ENCODE measurements at places on chromosomes 7 and 10.
A peak's percentile ranks its signal among the peaks of the same experiment; 100 is the strongest.

DNA sequence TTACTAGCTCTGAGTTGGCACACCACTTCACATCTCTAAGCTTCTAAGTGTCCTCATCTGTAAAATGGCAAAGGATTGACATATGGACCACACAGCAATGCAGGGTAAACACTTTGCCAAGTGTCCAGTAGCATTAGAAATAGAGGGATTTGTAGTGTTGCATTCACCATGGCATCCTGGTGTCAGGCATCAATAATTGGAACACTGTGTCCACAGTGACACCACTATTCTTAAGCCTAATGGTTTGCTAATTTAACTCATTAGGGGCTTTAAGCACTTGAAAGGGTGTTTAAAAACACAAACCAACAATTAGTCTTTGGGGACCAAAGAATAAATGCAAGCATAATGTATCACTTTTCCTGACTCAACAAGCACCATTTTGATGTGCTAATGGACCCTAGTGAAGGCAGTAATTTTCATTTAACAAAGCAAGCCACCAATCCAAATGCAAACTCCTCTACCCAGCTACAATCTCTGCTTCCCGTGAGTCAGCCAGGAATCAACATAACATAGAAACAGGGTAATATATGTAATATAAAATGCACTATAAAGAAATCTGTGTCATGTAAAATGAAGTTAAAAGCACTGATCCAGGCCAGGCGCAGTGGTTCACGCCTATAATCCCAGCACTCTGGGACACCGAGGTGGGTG lies 75.9 kb downstream of the FAM204A start:
- DNase-seq: no peak

DNA sequence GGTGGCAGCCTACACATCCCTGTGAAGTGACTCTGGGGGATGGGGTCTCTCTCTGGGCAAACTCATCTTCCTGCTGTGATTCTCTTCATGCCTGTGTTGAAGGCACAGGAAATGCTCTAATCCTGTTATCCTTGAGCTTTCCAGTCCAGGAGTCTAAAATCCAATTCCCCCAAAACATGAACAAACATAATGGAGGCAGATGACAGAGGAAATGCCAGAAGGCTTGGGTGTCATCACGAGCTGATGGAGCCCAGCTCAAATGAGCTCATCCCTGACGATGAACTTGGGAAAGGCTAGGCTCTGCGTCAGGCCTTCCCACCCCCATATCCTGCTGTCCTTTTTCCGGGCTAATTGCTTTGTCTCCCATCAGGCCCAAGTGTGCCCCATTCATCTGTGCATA lies 165.9 kb upstream of the PODXL start:
- DNase-seq: no peak

DNA sequence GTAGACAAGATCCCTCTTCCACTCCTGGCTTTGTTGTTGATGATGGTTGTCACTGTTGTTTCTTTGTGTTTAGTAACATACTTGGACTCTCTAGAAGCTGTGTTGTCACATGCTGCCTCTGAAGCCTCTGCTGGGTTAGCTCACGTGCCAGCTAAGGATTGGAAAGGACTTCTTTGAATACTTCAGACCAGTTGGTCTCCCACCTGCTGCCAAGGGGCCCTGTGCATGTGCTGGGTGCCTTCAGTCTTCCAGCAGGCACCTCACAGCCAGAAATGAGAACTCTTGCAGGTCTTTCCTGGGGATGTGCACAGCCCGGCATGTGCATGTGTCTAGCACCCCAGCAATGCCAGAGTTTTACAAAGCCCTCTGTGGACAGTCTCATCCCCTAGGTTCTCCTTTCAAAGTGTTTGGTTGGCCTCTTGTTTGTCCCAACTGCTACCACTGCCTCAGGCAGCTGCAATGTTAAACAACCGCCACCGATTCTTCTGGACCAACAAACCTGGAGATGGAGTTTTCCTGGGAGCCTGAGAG lies 21.7 kb upstream of the NCAPG2 start:
- no peak for DNase-seq

GRCh38 chr7:6022707-6023106 lies 8.5 kb upstream of the ANKRD61 start:
- no peak for DNase-seq

DNA sequence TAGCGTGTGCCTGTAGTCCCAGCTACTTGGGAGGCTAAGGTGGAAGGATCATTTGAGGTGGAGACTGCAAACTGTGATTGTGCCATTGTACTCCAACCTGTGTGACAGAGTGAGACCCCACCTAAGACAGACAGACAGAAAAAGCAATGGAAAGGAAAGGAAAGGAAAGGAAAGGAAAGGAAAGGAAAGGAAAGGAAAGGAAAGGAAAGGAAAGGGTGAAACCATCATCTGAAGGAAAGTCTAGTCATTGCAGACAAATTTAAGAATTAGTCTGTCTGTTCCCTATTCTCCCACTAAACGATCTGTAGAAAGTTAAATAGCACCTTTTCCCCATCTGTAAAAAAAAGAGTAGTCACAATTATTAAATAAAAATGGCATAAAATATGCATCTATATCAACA lies 91.1 kb upstream of the SKAP2 start:
- DNase-seq: no peak

DNA sequence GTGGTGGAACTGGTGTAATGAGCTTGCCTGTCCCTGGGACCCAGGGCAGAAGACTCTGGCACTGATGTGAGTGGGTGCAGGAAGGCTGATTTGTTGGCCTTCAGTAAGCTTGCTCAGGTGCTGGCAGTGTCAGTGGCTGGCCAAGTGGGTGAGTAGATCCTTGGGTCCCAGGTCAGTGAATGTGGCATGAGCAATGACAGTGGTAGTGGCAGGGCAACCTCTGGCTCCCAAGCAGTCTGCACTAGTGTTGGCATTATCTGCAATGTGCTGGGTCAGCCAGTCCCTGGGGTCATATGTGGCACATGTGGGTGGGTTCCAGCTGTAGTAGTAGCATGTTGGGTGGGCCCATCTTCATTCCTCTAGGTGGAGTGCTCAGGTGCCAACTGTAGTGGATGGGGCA lies 640.9 kb upstream of the GRM3 start:
- no peak for DNase-seq

- no peak for DNase-seq
Measured at GRCh38 chr10:120495226-120496009, 38.4 kb downstream of the PLPP4 start.

DNA sequence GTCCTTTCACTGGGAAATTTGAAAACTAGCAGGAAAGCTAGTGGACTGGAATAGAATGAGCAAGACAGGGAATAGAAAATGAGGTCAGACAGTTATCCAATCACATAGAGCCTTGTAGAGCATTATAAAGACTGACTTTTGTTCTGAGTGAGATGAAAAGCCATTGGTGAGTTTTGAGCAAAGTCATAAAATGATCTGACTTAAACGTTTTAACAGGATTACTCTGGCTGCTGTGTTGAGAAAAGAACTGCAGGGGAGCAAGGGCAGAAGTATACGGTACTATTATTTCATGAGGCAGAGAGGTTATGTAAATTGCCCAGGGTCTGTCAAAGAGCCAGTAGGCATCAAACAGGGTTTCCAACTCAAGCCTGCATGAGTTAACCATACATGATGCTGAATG lies 393.4 kb downstream of the TFEC start:
- no peak for DNase-seq

DNA sequence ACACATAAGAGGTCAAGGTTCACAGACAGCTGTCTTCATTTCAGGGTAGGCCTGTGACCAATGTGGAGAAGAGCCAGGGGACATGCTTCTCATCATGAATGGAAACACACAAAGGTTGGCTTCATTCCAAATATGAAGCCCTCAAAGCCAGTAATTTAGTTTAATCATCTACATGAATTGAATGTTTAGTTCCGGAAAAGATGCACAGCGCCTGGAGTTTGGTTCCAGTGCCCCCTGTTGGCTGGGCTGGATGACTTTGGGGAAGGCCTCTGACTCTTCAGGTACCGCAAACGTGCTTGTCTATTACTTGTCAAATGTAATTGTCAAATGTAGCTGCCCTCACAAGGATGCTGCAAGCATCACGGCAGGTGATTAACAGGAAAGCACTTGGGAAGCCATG lies 130.7 kb downstream of the ADRA2A start:
- DNase-seq: no peak

GRCh38 chr10:73950155-73950948 lies 39.4 kb downstream of the PLAU start:
- no peak for DNase-seq

DNA sequence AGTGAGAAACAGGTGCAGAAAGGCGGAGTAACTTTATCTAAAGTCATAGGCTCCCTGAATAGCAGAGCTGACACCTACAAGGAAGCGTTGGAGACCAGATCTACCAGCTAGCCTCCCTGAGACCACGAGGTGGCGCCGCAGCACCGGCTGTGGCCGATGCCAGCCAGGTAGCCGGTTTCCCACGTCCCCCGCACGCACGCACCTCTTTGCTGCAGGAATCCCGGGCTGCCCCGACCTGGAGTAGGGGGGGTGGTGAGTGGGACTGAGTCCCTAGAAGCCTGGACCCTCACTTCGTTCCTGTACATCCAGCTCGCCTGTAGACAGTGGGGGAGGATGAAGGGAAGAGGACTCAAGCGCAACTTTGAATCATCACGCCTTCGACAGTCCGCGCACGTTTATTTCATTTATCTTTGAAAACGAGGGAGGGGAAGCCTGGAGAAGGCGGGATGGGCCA lies 3.7 kb downstream of the ELOVL3 start:
- peak; percentile 74 for DNase-seq

GRCh38 chr7:49822856-49823255 lies 49.4 kb downstream of the VWC2 start:
- DNase-seq: no peak

- DNase-seq: no peak
Measured at GRCh38 chr7:140294454-140294853, 103.9 kb downstream of the SLC37A3 start.

DNA sequence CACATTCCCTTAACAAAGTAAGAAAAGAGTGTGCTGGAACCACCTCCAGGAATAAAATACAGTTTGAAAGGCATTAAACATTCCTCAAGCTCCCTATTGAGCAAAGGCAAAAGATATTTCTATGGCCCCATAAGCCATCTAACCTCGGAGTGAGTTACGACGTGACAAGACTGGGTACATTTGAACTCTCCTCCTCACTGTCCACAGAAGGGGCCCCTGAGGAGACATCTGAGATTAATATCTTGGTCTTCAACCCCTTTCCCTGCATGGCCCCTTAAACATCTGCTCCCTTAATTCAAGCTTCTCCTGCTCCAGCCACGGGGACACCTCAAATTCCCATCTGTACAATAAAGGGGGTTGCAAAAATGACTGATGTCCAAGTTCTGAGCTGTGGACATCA lies 526 bp downstream of the GIMAP1 start:
- DNase-seq: no peak

DNA sequence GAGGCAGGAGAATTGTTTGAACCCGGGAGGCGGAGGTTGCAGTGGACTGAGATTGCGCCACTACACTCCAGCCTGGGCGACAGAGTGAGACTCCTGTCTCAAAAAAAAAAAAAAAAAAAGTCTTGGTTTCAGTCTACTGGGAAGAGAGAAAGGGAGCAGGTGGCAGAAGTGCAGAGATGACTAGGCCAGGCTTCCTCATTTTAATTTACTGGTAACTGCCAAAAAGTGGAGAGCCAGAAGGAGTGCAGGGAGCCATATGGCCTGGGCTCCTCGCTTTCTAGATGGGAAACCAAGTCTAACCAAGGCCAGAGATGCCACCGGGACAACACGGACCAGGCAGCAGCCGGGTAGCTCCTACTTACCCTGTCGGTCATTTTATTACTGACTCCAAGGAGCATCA lies 12.2 kb downstream of the SEPHS1 start:
- no peak for DNase-seq

DNA sequence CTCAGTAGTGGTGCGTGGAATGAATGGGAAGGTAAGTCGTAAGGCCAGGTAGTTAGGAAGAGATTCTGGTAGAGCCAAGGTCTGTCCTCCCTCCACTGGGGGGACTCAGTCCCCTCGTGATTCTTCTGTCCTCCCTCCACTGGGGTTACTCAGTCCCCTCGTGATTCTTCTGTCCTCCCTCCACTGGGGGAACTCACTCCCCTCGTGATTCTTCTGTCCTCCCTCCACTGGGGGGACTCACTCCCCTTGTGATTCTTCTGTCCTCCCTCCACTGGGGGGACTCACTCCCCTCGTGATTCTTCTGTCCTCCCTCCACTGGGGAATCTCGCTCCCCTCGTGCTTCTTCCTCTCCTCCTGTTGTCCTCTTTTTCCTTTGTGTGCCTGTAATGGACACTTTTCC lies 125.1 kb downstream of the CELF2 start:
- no peak for DNase-seq

GRCh38 chr10:61390851-61391250 lies 62.3 kb downstream of the TMEM26 start:
- no peak for DNase-seq

DNA sequence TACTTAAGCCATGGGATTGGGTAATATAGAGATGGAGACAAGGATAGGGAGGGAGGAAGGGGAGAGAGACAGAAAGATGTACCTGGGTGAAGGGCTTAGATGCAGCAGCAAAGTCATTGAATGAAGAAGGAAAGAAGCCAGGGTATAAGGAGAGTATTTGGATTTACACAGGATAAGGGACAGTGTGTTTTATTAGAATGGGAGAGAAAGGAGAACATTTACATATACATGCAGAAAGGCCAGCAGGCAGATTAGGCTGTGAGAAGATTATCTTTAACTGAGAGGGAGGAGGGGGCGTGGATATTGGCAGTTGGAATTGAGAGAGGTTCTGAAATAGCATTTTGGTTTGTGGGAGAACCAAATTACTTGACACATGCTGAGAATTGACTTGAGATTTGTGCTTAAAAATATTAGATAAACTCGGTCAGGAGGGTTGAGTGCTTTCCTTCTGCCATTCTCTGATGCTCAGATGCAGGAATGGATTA lies 161.5 kb upstream of the ZNF804B start:
- DNase-seq: no peak

- DNase-seq: no peak
Measured at GRCh38 chr7:48144291-48144768, 26.9 kb upstream of the ABCA13 start.

DNA sequence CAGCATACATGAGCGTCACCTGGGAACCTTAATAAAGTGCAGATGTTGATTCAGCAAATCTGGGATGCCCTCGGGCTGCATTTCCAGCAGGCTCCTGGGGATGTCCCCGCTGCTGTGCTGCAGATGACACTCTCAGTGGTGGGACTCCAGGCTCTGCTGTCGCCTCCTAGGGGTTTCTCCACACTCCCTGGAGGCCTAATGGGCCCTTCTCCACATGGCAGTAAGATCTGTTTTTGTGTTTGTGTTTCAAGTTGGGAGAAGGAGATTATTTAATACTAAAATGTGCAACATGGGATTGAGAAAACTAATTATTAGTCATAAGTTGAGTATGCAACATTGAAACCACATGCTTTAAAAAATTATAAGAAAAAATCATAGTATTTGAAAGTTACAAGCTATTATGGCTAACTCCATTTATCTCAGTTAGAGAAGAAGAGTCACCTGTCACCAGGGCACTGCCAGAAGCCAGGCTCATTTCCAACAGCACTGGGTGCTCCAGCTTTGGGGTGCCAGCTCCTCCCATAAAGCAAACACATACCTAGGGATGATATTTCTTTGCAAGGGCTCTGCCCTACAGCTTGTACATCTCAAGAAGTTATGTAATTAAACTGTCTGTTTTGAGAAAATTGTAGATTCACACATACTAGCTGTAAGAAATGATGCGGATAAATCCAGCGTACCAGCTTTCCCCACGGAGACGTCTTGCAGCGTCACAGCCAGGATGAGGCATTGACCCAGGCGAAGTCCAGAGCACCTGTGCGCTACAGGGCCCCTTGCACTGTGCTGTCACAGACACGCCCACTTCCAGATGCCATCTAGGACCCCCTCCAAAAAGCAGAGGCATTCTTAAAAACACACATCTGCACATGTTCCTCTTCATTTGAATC lies 106.4 kb downstream of the EGFR start:
- DNase-seq: no peak

Data from T-helper 2 cell (primary cell).